Glutamatergic neuron (in vitro differentiated cells): ENCODE measurements at places on chromosomes 11 and 22.

DNA sequence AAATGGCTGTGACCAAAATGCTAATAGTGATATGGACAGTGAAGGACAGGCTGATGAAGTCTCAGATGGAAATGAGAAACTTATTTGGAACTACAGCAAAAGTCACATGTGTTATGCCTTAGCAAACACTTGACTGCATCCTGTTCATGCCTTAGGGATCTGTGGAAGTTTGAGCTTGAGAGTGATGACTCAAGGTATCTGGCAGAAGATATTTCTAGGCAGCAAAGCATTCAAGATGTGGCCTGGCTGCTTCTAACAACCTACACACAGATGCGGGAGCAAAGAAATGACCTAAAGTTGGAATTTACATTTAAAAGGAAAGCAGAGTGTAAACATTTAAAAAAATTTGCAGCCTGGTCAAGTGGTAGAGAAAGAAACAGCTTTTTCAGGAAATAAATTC lies 28.1 kb upstream of the CD81 start:
- peaks cover 10% of the 10 kb centered on the region for H3K36me3 ChIP-seq
- peaks cover 1% of the 10 kb centered on the region for H3K27me3 ChIP-seq
- H3K27ac ChIP-seq = no peak overlapping the region
- no peak overlapping the region for H3K4me3 ChIP-seq
- no peaks in the 10 kb centered on the region for H3K4me1 ChIP-seq

- peaks cover 4% of the 10 kb centered on the region for H3K4me1 ChIP-seq
- H3K36me3 ChIP-seq = no peaks in the 10 kb centered on the region
- peak; percentile 58 for DNase-seq
- H3K27ac ChIP-seq = no peak overlapping the region
- H3K4me3 ChIP-seq = peak overlapping the region; percentile 61
These were observed 452 bp downstream of the MACROD1 start for GRCh38 chr11:64165481-64165841.

DNA sequence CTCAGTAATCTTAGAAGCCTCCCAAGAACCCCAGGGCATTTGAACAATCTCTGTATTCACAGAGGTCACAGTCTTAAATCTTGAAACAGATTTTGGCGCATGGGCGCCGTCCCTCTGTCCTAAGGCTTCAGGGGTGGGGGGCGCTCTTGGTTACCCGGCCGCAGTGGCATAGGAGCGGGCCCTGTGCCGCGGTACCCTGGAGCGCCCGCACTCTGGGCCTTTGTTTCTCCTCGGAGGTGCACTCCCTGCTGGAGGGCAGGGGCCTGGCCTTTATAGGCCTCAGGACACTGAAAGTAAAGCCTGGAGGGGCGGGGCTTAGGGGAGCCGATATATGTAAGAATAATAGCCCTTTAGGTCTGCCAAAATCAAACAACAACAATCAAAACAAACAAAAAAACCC lies 197.3 kb upstream of the FOLH1 start:
- H3K27me3 ChIP-seq = no peaks in the 10 kb centered on the region
- no peak overlapping the region for H3K4me3 ChIP-seq
- no peaks in the 10 kb centered on the region for H3K36me3 ChIP-seq

- H3K27me3 ChIP-seq = peaks cover 6% of the 10 kb centered on the region
- DNase-seq = no peak
- H3K4me1 ChIP-seq = peaks cover 25% of the 10 kb centered on the region
These were observed 10.5 kb upstream of the TSPAN18 start for GRCh38 chr11:44716256-44716655.

GRCh38 chr11:83312430-83312829 lies 26.3 kb upstream of the CCDC90B start:
- H3K27ac ChIP-seq = no peak overlapping the region
- peaks cover 2% of the 10 kb centered on the region for H3K27me3 ChIP-seq
- DNase-seq = no peak
- H3K4me1 ChIP-seq = no peaks in the 10 kb centered on the region

GRCh38 chr22:39574779-39575551 lies 4.4 kb downstream of the CACNA1I start:
- DNase-seq = no peak
- H3K27ac ChIP-seq = no peak overlapping the region
- peaks cover 5% of the 10 kb centered on the region for H3K27me3 ChIP-seq
- H3K36me3 ChIP-seq = no peaks in the 10 kb centered on the region
- H3K4me3 ChIP-seq = no peak overlapping the region
